ENCODE measurements at places on chromosomes 5 and 9. TPM values are rescaled to one million over a fixed set of nuclear protein-coding genes. Genes with fewer than 3 reads are reported as not detected.

DNA sequence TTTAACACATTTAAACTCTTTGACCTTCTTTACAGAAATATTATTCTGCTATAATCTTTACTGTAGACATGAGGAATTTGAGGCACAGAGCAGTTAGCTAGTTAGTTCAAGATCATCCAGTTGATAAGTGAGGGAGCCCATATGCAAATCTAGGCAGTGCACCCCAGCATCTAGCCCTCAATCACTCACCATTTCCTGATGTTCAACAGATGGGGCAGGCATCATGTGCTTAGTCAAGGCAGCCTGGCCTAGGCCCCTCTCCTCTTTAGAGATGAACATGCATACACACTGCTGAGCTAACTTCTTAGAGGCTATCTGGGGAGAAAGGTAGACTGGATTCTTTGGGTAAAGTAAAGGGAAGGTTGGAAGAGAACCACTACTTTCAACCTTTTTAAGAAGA, 206.8 kb upstream of the SLC24A2 start:
- no peak for DNase-seq

GRCh38 chr9:13116292-13116691, 163.2 kb downstream of the MPDZ start:
- no peak for DNase-seq

GRCh38 chr5:6454628-6455053, 6.0 kb downstream of the UBE2QL1 start:
- DNase-seq, result no peak

DNA sequence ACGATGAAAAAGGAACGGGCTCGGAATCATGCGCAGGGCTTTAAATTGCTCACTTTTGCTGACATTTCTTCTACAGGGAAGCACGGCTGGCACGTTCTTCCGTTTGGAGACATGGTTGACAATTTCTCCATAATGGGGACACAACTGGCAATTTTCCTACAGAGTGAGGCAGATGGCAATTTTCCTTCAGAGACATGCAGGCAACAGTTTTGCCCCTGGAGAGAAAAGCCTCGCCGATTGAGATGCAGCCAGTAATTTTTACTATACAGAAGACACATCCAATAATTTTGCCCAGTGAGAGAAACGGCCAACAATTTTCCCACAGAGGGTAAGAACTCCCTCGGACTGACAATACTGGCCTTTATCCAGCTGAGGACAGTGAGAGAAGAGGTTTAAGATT, 90.9 kb upstream of the GPR151 start:
- no peak for DNase-seq

GRCh38 chr9:124180557-124180956, 77.2 kb upstream of the NEK6 start:
- DNase-seq, result peak; percentile 85

DNA sequence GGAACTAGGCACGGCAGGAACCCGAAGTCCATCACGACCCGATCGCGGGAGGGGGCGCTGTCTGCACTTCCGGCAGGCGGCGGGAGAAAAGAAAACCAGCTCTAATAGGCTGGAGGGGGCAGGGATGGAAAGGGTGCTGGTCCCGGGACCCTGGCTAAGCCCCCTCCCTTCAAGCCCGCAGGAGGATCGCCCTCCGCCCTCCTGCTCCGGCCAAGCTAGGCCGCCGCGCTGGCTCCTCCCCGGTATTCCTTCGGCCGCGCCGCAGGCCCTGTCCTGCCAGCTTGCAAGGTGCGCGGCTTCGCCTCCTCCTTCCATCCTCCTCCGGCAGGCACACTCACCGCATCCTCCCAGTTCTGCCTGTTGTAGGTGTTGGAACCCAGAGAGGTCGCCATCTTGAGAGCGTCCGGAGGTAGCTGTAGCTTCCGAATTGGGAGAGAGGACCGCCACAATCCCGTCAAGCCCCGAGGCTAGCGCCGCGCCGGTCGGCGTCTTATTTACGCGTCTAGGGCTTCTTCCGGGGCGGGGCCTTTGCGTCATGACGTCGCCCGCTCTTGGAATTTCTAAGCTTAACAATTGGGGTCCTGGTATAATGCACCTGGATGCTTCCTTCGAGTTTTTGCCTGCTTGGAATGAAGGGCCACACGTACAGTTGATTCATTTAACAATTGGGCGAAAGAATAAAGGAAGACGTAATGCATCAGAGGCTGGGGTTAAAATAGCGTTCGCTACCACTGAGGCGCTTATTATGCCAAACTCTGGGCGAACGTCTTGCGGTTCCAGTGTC, at the start of gene RBM22:
Gene RBM22, minus strand, starts transcription at position 469 of the 784 bp plus-strand sequence. Its CDS starts 77 bp downstream, at position 392.
- DNase-seq, result peak; percentile 94

The TMEM141 gene
- 74.3 TPM for polyA plus RNA-seq

The LCN6 gene
- polyA plus RNA-seq, result not detected

GRCh38 chr9:134913713-134914500, 3.8 kb downstream of the FCN1 start:
- DNase-seq, result no peak

DNA sequence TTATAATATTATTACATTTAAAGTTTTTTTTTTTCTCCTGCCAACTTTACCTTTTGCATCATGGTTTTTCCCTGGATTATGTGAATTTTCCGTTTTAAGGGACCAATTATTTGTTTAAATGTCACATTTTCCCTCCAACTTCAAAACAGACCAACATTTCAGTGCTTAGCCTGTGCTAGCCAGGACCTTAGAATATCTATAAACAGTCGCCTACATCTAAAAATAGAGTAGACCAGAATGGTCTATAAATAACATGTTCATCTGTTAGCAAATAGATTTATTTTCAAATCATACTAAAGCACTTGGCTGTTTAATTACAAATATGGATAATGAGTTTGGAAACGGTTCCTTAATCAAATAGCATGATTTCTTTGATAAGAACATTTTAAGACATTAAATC, 192.0 kb downstream of the FBN2 start:
- no peak for DNase-seq

- peak; percentile 86 for DNase-seq
Measured at GRCh38 chr9:114155263-114155994, at the start of gene COL27A1. TSS of gene COL27A1 (plus strand) at chr9:114155537. CDS start at chr9:114155951, 414 bp downstream.

DNA sequence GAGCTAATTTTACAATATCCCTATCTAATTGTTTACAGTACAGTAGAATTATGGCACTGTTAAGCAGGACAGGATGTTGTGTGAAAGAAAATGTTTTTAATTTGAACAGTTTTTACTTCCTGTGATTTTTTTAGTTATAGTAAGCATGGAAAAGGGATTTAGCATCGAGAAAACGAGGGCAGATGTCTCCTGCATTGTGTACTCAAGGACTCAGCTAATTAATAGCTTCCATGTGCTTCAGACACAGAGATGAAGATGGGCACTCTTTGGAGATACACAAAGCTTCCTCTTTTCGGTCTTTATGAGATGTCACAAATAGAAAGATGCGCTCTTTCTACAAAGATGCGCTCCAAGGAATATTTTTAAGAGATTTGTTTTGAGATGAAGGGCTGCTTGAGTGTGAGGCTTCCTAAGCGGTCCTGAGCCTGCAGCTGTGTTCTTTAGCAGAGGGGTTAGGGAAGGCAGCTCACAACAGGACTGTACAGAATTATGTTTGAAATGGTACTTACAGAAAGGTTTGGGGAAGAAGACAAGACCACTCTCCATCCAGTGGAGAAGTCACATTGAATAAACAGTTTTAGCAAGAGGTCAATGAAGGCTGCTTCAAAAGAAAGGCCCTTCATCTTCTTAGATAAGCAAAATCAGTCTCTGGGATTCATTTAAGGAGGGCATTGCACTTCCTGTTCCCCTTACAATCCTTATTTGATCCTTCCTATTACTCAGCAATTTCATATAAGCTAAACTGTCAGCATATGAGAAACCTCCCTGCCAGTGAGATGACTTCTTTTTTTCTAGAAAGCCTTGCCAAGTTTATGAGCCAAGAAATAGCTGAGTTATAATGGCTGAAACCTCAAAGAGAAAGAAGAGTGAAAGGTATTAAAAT, 311.5 kb downstream of the EFNA5 start:
- peak; percentile 10 for DNase-seq

The FER gene
- polyA plus RNA-seq, result 18.9 TPM

DNA sequence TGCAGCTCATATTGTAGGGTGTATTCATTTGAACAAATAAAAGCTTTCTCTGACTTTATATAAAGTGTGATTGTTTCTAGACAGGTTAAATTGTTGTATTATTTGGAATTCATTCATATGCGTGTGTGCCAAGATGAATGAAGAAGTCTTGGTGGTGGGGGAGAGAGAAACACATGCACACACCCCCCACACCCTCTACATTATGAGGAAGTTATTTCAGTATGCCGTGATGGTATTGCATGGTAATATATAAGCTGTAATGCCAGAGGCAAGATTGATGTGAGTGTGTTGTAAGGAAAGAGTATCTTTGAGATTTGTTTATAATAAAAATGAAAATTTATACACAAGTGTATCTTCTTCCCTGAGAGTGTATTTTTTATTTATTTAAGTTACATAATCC, 71.0 kb downstream of the IPO11 start:
- DNase-seq, result no peak
